ENCODE measurements at places on chromosomes 3 and 15. TPM values are rescaled to one million over a fixed set of nuclear protein-coding genes. Genes with fewer than 3 reads are reported as not detected.

DNA sequence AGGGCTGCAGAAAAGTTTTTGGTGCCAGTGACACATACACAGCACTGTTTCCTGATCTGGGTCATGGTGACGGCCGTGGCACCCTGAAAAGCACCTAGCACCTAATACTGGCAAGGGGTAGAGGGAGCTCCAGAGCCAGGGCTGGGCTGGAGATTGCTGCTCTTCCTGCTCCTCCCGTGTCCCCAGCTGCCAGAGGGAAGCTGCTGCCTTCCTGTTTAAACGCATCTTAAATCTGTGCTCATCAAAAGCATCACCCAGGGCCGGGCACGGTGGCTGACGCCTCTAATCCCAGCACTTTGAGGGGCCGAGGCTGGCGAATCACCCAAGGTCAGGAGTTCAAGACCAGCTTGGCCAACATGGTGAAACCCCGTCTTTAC, 156.7 kb upstream of the MEF2A start:
- no peaks in the 10 kb centered on the region for H3K4me1 ChIP-seq
- H3K4me3 ChIP-seq, result no peak overlapping the region
- H3K27ac ChIP-seq, result no peak overlapping the region
- DNase-seq, result peak; percentile 39
- H3K36me3 ChIP-seq, result no peaks in the 10 kb centered on the region

GRCh38 chr3:77320514-77320913, 280.6 kb downstream of the ROBO2 start:
- no peak overlapping the region for H3K4me3 ChIP-seq
- no peak overlapping the region for H3K27ac ChIP-seq
- no peaks in the 10 kb centered on the region for H3K4me1 ChIP-seq
- H3K36me3 ChIP-seq, result no peaks in the 10 kb centered on the region
- DNase-seq, result no peak

DNA sequence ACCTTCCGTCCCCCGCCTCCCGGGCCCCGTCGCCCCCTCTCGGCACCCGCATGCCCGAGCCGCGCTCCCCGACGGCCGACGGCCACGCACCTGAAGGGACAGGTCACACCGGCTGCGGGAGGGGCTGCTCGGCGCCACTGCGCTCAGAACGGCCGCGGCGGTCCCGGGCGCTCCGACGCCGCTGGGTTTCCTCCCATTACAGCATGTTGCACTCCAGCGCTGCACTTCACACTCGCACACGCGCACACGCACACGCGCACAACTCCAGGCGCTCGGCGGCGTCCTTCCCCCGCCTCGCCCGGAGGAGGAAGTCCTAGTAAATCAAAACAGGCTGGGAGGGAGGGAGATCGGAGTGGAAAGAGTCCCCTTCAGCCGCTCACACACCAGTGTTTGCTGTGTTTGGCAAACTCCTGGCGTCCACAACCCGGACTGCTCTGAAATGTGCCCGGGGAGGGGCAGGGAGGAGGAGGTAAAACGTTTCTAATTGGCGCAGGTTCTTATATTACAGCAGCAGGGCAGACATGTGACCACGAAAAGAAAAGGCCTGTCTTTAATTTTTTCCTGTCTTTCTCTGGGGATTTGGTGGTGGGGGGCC, 76.7 kb upstream of the VGLL4 start:
- peaks cover 3% of the 10 kb centered on the region for H3K27me3 ChIP-seq
- peak; percentile 49 for DNase-seq
- peaks cover 9% of the 10 kb centered on the region for H3K36me3 ChIP-seq
- H3K4me1 ChIP-seq, result peaks cover 21% of the 10 kb centered on the region
- peak overlapping the region; percentile 89 for H3K4me3 ChIP-seq

The CIAO2A gene
- total RNA-seq, result 51.4 TPM

- no peak overlapping the region for H3K27ac ChIP-seq
- H3K27me3 ChIP-seq, result no peaks in the 10 kb centered on the region
- no peaks in the 10 kb centered on the region for H3K36me3 ChIP-seq
- peaks cover 5% of the 10 kb centered on the region for H3K4me1 ChIP-seq
Measured at GRCh38 chr3:59133311-59133710, 83.5 kb upstream of the CFAP20DC start.

The KBTBD12 gene
- 0.05 TPM for total RNA-seq
